ENCODE measurements at places on chromosomes 7 and 10.

DNA sequence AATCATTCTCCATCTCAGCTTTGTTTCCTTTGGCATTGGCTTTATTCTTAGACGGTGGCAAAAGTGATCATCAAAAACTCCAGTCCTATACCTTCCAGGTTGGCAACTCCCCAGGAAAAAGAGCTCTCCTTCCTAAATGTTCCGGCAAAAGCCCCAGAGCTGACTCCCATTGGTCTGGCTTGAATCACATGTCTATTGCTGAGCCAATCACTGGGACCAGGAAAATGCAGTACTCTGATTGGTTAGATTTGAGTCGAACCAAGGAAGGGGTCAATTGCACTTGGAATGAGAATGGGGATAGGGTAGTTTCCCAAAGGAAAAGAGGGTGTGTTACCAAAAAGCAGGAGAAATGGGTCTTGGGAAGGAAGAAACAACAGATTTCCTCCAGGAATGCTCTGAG lies 22.3 kb downstream of the LEP start:
- no peak for DNase-seq

GRCh38 chr10:63929831-63930467 lies 408.7 kb downstream of the REEP3 start:
- DNase-seq, result no peak

- DNase-seq, result peak; percentile 11
Observed at GRCh38 chr7:128069373-128070364, 38.4 kb upstream of the LRRC4 start.

DNA sequence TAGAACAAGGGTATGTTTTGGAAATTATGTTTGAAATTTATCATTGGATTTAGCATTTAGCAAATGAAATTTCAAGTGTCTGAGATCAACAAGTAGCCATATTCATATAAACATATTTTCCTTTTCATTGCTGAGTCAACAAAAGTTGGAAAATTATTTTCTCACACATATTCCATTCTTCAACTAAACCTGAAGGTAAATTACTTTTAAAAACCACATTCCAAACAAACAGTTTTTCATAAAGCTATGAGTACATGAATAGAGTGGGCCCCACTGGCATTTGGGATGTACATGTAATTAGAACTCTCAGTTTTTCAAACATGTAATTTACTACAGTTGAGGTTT lies 178.3 kb upstream of the MKLN1 start:
- no peak for DNase-seq

DNA sequence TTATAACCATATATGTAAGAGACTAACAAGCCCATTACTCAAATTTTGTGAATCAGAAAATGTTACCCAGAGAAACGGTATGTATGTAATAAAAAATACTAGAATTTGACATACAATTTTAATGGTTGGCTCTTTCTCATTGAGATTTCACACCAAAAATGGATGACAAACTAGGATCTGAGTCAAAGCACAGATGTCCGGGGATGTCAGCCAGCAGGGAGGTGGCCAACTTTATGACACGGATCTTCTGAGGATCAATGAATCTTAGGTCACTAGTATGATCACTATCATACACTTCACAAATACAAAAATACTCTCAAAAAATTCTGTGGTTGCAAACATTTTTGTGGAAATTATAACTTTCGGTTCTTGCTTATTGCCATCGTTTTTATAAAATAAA lies 173.5 kb upstream of the NFE2L3 start:
- DNase-seq, result no peak

DNA sequence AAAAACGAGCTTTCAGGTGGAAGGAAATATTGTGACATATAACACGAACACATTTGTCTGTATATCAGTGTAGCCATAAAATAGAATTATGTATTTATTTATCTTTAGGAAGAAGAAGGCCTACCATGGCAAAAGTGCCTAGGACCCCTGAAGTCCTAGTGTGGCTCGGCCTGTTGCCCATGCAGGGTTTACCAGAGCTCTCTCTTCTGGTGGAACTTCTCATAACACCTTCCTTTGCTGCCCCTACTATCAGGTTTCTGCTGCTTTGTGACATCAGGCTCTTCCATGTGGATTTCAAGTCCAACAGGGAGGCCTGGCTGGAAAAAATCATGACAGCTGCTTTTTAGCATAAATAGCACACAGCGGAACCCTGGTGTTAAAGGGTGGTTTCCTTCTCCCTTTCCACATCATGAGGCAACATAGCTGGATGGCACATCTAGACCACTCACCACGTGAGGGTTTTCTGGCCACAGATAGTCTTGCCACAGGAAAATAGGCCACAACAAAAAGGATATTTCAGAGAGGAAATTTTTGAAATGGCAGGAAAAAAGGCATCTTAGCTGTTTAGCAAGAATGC lies 44.8 kb upstream of the ADO start:
- no peak for DNase-seq

All from AG10803 (cell line).